ENCODE measurements at places on chromosomes 11 and 22. TPM values are rescaled to one million over a fixed set of nuclear protein-coding genes. Genes with fewer than 3 reads are reported as not detected.
A peak's percentile ranks its signal among the peaks of the same experiment; 100 is the strongest.

- DNase-seq = no peak
These were observed 254.6 kb upstream of the LRRC4C start for GRCh38 chr11:41714101-41714500.

DNA sequence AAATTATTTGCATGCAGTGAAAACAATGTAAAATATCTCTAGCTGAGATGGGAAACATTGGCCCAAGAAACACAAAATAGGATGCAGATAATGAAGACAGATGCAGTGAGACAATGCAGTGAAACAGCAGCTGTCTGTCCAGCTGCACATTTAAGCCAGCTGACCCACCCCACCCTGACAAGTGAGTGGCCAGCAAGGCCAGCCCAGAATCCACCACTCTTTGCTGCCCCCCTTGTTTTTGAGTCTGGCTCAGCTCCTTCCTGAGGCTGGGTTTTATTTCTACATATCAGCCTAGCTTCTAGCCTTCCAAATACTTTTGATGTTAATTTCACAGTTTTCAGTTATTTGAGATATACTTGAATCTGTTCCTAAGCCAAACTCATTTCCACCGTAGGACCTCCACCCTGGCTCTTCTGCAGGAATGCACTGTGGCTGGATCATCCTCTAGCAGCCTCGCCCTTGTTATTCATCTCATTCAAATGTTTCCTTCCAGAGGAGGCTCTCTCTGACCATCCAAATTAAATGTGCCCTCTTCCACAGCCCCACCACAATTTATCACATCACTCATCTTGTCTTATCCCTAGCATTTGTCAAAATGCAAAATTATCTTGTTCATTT, 154.1 kb upstream of the POU2AF2 start:
- peak; percentile 68 for DNase-seq

- no peak for DNase-seq
These were observed 28.7 kb upstream of the NAV2 start for GRCh38 chr11:19683862-19684491.

The XPNPEP3 gene
- polyA plus RNA-seq = 14.1 TPM
